ENCODE measurements at places on chromosomes 1 and 21.

GRCh38 chr1:16118706-16119105, 37.2 kb downstream of the EPHA2 start:
- DNase-seq = no peak

- no peak for DNase-seq
Measured at GRCh38 chr21:25636727-25637126, 2.3 kb upstream of the JAM2 start.

- no peak for DNase-seq
Measured at GRCh38 chr1:85398391-85399064, 66.4 kb downstream of the DDAH1 start.

- peak; percentile 81 for DNase-seq
Measured at GRCh38 chr1:154716011-154716410, 108.0 kb upstream of the ADAR start.

DNA sequence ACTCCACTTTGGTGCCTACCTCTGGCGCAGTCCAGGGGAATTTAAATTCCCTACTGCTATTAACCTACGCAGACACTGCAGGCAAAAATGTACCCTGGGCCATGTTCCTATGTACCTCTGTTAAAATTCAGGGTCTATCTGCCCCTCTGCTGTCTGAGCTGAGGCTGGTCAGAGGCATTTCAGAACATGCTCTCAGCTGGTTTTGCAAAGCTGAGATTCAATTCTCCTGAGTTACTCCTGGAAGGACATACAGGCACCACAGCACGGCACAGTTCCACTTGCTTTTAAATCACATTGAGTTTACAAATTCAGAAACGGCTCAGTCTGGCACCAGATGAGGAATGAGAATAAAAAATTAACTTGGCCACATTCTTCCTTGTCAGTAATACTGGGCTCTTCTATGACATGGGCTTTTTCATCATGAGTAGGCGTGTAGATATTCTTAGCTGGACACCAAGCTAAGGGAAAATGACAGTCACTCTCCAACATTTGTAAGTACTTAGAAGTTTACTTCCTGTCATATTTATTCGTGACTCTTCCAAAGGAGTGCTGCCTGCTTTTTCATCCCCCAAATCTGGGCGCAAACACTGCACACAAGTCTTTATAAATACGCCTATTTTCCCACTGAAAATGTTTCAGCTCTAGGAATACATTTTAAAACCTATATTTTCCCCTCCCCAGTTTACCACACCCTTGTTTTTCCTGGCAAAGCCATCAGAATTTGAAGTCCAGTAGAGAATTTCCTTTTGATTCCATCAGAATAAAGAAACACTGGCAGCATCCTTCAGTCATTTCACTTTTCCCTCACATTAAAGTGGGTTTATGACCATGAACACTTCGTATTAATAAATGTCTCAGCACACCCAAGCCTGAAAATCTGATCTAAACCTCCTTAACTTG, 1.9 kb downstream of the C1orf198 start:
- no peak for DNase-seq

DNA sequence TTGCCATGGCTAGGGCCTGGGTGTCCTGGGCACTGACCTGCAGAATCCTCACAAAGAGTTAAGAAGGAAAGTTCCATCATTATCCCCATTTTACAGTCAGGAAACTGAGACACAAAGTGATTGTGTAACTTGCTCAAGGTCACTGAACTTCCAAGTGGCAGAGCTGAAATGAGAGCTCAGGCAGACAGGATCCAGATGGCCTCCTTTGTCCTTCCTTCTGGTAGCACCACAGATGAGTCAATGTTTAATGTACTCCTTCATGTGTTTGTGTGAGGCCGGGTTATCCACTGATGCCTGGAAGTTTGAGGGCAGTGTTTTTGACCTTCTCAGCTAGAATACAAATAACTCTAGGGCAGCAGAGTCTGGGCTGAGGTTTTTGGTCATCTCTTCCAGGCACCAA, 207.0 kb downstream of the TNR start:
- no peak for DNase-seq

DNA sequence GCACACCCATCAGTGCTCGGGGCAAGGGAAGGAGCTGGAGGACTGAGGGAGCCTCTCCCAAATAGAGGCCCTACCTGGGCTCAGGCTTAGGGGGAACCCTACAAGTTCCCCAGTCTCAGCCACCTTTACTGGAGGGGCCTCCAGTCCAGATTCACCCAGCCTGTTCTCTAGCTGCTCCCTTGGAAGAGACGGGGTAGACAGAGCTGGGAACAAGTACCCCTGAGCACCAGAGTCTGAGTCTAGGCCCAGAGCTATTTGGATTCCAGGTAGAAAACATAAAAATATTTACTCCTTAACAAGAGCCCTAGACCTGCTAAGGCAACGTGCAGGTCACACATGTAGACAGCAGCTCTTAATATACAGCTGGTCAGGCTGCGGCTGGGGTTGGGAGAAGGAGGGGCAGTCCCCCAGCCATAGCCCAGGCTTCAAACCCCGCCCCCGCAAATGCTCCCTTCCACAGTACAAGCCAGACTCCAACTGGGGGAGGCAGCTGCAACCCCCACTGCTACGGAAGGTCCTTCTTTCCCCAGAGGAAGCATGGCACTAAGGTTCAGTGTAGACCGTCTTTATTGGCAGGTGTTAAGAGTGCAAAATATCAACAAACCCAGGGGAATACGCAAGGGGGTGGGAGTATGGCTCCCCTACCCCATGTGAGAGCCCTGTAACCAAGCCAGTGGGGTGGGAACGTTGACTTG, 8.0 kb downstream of the TENT5B start:
- DNase-seq = no peak

- DNase-seq = no peak
Measured at GRCh38 chr1:210571356-210572284, 242.9 kb downstream of the HHAT start.

DNA sequence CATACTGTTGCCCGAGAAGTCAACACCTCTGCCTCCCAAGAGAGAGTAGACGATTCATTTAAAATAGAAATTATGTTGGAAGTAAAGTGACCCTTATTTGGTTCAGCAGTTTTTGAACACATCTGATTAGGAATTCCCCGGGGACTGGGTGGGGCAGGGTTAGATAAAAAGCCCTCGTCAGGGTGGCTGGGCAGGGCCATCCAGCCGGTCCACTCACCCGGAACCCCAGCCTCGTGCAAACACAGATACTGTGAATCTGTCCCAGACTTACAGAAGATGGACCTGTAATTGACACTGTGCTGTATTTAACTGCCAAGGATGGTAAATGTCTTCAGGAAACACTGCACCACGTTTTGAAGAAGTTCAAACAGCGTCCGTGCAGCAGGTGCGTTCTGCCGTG, 63.7 kb downstream of the PRDM16 start:
- no peak for DNase-seq

DNA sequence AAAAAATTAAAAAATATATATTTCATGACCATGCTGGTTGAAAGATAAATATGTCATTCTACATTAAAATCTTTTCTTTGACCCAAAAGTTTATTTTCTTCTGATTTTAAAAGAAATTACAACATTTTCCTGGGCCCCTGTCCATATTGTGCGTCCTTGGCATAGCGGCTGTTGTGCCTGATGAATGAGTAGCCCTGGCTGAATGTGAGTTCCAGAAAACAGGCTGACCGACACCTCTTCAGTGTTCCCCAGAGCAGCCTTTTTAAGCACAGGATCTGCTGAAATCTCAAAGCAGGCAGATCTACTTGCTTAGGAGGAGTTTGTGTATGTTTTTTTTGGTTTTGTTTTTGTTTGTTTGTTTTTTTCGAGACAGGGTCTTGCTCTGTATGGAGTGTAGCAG, 19.7 kb downstream of the KIAA1614 start:
- DNase-seq = no peak

DNA sequence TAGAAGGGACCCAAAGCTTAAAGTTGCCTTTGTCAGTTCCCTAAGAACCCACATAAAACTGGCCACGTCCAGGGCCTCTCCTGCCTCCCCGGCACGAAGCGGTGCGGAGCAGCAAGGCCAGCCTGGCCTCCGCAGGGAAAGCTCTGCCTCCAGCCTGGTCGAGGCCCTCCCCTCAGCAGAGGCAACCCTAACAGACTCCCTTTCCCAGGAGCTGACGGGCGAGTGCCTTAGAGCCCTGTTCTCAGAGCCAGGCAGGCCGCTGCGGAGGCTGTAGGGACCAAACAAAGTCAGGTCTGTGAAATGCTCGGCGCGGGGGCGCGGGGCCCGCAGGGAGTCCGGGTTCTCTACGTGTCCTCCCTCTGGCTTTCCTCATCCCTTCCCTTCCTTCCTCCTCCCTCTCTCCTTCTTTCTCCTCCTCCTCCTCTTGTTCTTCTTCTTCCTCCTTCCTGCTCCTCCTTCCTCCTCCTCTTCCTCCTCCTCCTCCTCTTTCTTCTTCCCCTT, 40.7 kb downstream of the RIPK4 start:
- DNase-seq = no peak

DNA sequence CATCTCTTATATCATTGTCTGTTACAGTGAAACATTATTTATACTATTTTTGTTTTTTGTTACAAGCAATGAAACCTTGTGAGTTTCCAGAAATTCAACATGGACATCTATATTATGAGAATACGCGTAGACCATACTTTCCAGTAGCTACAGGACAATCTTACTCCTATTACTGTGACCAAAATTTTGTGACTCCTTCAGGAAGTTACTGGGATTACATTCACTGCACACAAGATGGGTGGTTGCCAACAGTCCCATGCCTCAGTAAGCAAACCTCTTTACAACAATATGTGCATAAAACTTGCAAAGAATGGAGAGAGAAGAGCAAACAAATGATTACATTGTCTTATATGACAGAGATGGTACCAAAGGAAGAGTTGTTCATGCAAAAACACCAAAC, 22.4 kb downstream of the CFHR4 start:
- DNase-seq = no peak

DNA sequence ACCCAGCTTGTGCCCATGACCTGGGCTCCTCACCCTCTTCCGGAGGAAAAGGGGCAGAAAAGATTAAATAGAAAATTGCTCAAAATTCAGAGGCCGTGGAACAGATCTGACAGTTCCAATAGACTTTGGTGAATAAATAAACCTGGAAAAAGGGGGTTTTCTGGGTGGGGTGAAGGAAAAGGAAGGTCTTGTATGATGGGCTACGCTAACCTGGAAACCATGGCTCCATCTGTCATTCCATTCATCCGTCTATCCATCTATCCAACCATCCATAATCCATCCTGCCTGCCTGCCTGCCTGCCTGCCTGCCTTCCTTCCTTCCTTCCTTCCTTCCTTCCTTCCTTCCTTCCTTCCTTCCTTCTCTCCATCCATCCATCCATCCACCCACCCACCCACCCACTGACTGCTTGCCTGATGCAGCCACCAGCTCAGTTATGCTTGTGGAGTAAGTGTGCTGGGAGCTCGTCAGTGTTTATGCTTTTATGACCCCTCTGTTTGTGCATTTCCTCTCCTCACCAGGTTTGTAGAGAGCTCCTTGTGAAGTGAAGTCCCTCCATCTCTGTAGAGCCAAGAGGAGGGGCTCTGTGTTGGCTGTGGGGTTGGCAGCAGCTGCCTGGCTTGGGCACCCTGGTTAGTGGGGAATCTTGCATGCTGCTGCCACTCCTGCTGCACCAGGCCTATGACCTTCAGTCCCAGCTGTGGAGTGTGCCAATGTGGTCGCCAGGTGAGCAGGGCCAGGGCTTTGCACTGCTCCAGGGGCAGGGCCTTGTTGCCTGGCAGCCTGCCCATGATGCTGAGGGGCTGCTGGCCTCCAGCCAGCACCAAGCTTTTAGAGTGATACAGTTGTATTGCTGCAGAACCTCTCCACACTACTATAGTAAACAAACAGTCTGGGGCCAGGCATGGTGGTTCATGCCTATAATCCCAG, 16.0 kb upstream of the POU3F1 start:
- no peak for DNase-seq

DNA sequence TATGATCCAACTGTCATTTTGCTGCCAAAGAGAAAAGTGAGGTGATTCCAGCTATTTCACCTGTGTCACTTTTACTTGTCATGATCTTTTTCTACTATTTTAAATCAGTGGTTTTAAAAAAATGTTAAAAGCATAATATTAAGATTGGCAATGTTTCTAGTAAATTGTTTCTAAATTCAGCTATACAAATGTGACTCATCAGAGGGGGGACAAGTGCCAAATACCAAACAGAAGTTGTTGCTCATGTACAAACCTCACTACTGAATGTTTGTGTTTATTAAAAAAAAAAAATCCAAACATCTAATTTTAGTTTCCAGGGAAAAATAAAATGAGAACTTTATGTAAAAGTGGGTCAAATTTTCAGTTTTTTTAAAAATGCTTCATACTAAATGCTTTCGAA, 346.2 kb upstream of the SNX7 start:
- DNase-seq = no peak

DNA sequence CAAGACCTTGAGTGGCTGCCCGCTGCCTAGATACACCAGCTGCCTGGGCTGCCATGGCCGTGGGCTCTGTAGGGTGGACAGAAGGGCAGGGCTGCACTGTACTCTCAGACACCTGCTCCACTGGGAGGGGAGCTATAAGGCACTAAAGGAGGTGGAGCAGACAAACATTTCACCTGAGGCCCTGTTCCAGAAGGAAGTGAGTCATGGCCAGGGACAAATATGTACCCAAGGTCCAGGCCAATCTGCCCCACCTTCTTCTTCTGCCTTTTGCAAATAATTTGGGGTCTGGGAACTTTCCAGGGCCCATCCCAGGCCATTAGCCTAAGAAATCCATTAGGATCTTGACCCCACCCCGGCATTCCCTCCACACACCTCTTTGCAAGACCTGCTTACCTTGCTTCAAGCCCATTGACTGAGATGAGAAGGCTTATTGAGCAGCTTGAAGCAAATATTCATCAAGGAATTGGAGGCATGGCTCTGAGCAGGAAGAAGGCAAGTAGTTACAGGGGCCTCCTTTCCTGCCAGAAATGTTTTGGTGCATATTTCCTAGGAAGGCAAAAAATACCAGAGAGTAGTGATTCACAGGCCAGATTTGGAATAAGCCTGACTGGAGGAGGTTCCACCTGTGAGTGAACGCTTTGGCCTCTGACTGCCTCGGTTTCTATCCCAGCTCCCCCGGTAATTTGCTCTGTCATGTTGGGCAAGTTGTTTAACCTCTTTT, at the start of gene CAPN8:
Gene CAPN8, minus strand, starts transcription at position 110 of the 721 bp plus-strand sequence. Its CDS starts 55 bp downstream, at position 55.
- no peak for DNase-seq

GRCh38 chr1:164868990-164869389, 310.0 kb downstream of the PBX1 start:
- DNase-seq = no peak

DNA sequence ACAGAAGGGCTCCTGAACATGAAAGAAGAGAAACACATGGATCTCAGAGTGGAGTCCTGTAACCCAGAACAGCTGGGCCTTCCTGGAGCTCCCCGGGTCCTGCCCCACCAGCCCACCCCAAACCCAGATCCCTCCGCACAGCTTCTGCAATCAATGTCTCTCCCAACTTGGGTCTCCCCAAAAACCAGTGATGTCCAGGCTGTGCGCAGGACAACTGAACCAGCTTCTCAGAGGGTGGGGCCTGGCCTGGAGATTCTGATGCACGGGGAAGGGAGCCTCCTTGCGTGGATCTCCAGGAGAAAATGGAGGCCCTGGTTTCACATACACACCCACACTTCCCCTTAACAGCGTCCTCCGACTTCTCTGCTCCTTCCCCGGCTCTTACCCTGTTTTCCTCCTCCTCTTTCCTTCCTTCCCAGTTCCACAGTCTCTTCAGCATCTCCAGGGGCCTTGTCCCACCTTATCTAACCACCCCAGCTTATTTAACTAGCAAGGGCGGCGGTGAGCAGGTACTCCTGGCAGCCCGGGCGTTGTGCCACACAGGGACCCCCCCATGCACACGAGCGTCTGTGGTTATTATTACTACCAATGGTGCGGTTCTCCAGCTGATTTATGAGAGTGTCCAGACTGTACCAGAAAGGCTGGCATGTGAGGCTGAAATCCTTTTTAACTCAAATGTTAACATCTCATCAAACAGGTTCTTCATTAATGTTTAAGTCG, 11.2 kb upstream of the MX2 start:
- no peak for DNase-seq

GRCh38 chr1:208818770-208819445, 574.7 kb upstream of the PLXNA2 start:
- no peak for DNase-seq

GRCh38 chr1:201734786-201735185, 94.2 kb upstream of the IPO9 start:
- DNase-seq = no peak
